ENCODE measurements at places on chromosomes 1 and 21.
A peak's percentile ranks its signal among the peaks of the same experiment; 100 is the strongest.

- no peak for DNase-seq
Observed at GRCh38 chr1:10651793-10652192, 144.7 kb downstream of the CASZ1 start.

- DNase-seq, result peak; percentile 85
Observed at GRCh38 chr1:154973344-154974101, 958 bp upstream of the CKS1B start.

DNA sequence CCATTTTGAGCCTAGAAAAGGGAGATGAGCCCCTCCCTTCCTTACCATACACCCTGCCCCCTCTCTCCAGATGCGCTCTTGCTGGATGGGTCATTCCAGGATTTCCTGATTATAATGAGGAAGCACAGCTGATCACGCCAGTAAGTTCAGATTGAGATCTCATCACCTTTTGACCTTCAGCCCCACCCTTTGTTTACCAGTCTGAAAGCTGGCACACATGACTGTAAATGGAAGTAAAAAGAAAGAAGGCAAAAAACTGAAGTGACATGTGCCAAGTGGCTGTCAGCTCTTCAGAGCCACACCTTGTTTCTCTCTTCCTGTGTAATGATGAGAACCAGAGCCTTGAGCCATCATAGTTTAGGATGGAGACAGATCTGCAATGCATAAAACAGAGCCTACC is 27.9 kb downstream of the S1PR1 start:
- DNase-seq, result no peak

DNA sequence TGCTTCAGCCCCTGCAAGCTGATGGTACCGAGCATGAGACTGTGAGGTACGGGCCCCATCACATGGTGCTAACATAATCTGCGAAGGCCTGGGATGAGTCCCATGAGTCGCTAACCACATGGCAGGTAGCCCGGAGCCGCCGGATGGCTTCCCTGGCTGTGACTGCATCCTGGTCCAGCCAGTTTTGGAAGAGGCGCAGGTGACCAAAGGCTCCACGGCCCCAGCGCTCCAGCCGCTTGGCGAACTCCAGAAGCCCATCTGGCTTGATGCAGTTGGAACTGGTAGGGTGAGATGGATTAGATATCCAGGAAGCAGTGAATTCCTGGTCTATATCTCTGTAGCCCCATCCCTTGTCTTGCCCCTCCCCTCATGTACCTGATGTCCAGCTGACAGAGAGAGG is 24.6 kb downstream of the LRRC41 start:
- no peak for DNase-seq

- DNase-seq, result no peak
Observed at GRCh38 chr1:58904299-58905125, 120.7 kb upstream of the JUN start.

- DNase-seq, result no peak
Observed at GRCh38 chr1:70195342-70195741, 10.0 kb downstream of the LRRC40 start.

DNA sequence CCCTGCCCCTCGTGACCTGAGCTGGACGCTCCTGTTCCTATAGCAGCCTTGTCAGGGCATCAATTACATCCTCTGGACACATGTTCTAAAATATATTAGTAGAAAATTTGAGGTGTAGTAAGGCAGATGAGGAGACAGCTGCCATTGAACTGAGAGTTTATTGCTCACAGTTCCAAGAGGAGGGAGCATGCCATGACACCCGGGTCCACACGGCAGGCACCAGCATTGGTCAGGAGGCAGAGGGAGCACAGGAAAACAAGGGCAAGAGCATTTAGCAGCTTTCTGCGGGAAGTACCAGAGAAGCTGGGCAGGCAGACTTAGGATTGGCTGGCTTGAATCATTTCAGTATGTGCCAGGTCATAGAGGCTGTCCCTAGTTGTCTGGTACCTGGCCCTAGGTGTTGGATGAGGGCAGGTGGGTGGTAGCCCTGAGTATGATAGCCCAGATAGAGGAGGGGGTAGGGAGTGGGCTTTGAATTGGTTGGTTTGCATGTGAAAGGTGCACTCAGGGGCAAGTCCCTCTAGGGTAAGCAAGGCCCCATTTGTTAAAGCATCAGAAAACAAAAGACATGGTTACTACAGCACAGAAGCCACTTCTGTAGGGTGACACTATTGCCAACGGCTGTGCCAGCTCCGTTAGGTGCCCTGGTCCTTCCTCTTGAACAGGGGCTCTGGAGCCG is 223.6 kb upstream of the RAB4A start:
- no peak for DNase-seq

DNA sequence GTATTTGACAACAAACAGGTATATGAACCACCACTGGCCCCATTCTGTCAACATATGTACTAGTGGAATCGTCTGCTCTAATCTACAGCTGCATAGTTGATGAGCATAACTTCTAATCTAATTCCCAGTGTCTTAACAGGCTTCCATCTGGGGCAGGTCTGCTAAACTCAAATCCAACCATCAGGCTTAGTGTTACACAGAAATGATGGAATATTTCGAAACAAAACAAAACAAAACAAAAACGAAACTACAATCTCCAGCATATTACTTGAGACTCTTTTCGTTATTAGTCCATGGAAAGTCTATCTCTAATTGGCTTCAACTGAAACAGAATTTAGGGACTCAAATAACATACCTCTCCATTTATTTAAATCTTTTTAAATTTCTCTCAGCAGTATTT is 37.6 kb downstream of the DIPK1A start:
- DNase-seq, result no peak

- no peak for DNase-seq
Observed at GRCh38 chr1:8660411-8660828, 157.0 kb downstream of the RERE start.

DNA sequence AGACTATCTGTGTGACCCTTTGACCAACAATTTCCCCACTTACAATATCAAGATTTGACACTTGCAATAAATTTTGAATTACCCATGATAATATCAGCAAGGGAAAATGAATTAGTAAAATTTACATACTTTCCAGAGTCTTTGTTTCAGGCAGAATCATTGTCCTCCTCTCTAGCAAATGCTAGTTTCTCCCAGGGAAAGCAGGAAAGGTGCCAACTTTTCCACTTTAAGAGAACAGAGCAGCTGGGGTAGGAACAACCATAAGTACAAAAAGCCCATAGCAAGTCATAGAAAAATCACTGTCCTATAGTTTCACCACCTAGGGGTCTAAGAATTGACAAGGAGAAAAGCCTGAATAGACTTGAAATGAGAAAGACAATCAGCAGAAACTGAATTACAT is 67.1 kb upstream of the GUCA2B start:
- no peak for DNase-seq

DNA sequence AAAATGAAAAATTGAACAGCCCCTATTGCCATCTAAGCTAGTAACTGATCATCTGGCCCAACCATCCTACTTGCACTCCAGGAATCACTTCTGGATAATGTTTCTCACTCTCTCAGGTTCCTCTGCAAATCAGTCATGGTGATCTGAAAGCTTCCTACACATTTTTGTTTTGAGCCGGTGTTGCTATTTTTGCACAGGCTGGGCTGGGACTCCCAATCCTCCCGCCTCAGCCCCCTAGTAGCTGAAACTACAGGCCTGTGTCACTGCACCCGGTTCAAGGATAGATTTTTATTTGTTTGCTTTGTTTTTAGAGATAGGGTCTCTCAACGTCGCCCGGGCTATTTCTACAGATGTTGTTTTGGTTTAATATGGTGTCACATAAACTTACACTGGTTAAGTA is 40.5 kb upstream of the HMCN1 start:
- no peak for DNase-seq

GRCh38 chr21:41229509-41230248 is 61.7 kb downstream of the BACE2 start:
- no peak for DNase-seq

DNA sequence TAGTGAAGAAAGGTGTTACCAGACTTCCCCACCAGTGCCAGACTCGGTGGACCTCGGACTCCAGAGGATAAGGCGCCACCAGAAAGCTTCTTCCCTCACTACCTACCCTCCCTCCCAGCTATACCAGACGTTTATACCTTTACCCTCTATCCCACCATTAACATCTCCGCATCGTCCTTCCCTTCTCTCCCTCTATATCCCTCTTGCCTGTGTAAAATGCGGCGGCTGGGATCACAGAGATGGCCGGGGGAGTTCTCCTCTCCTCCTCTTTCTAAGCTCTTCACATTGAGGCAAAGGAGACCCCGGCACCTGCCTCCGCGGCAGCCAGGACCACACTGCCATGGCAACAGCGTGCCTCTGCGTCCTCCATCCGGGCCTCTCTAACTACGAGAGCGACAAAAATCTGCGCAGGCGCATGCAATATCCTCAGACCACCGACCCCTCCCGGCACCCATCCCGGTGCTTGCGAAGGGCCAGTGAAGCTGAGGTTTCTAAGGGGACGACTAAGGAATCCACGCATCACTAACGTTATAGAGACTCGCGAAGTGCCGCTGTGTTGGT is at the start of gene CCDC181:
CCDC181 (minus strand) TSS at position 394 of the 561 bp plus-strand sequence. CDS start 2,547 bp downstream, outside the sequence.
- DNase-seq, result peak; percentile 23

DNA sequence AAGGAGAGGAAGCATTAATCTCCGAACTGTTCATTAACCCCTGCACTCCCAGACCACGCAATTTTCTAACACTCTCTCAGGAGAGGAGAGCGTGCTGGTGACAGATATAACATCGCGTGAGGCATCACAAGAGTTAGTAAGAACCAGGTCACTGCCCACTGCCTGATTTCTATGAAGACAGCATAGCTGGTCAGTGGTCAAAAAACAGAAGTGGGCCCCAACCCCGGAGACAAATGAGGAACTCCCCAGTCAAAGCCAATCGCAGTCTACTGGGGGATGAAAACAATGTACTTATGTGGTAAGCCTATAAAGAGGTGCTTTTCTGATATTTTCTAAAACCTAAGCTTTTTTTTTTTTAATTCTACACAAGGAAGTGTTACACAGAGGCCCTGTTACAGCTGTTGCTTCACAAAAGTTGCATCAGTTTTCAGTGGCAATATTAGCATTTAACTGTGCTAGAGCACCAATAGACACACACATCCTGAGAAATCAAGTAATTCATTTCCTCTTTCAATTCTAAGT is 231.8 kb upstream of the IRF2BP2 start:
- DNase-seq, result no peak

DNA sequence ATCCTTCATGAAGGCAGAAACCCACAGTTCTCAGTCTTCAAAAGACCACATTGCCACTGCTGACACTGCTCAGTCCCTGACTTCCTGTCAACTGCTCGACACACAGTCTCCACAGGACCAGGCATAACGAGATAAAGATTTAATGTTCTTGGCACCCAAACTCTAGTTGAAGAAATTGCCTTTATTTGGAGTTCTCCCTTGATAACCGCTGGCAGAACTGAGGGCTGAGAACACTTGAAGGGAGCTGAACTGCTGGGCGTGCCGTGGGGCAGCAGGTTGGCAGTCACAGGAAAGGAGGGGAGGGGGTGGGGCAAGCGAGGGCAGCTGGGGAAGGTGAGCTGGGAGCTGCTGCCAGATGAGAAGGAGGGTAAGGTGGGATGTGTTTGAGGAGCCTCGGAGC is 15.9 kb downstream of the HENMT1 start:
- DNase-seq, result no peak

- no peak for DNase-seq
Observed at GRCh38 chr1:5578690-5579089, 413.5 kb downstream of the NPHP4 start.

GRCh38 chr1:54811066-54811465 is 9.9 kb upstream of the TTC22 start:
- no peak for DNase-seq

- no peak for DNase-seq
Observed at GRCh38 chr1:67573311-67573872, 111.6 kb upstream of the GADD45A start.

DNA sequence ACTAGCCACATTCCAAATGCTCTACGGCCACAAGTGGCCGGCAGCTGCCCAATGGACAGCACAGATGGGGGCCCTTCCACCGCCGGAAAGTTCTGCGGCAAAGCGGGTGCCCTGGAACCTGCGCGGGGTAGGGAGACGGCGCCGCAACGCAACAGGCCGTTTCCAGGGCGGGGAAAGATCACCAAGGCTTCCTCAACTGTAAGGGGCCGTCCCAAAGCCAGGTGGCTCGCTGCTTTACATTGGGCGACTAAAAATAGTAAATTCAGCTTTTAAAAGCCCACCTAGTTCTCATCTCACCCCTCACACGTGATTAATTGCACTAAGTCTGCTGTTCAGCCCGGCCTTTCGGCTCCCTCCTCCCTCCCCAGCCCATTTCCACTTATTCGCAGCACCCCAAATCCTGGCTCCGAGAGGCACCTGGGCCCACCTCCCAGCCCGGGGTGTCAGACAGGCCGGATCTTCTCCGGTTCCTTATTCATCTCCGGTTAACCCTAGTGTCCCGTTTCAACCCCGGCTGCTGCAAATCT is 643 bp downstream of the CFAP298 start:
- DNase-seq, result no peak

GRCh38 chr1:29164588-29164987 is 17.1 kb downstream of the SRSF4 start:
- no peak for DNase-seq

GRCh38 chr21:35232545-35233176 is 183.6 kb upstream of the RUNX1 start:
- no peak for DNase-seq
